Prostate gland (tissue), 2 donors: ENCODE measurements at places on chromosomes 11 and 22. TPM values are rescaled to one million over a fixed set of nuclear protein-coding genes. Genes with fewer than 3 reads are reported as not detected.

LAMTOR1 gene
- total RNA-seq: 230 TPM

- DNase-seq: no peak
These were observed 80.1 kb downstream of the DBX1 start for GRCh38 chr11:20080032-20080685.

DNA sequence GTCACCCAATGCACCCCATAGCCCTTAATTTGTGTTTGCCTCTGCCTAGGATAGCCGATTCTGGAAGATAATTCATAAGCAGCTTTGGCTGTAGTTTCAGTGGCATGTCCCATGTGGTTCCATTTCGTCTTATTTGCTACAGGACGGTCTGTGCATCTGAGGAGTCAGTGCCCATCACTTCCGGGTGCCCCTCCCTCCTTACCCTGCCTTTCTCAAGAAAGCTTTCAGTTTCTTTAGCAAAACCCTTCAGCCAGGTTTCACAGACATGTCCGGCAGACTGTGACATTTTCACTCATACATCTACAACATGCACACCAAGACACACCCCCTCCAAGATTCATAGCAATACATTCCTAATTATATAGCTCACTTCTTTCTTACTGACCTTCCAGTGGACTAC is 14.3 kb downstream of the TP53AIP1 start:
- DNase-seq: no peak

MAPK8IP2 gene
- total RNA-seq: 5.1 TPM

ROBO3 gene
- total RNA-seq: 18.0 TPM

- no peak for DNase-seq
These were observed 12.0 kb downstream of the CCND1 start for GRCh38 chr11:69652999-69653398.

GAL gene
- total RNA-seq: 1.1 TPM

DNA sequence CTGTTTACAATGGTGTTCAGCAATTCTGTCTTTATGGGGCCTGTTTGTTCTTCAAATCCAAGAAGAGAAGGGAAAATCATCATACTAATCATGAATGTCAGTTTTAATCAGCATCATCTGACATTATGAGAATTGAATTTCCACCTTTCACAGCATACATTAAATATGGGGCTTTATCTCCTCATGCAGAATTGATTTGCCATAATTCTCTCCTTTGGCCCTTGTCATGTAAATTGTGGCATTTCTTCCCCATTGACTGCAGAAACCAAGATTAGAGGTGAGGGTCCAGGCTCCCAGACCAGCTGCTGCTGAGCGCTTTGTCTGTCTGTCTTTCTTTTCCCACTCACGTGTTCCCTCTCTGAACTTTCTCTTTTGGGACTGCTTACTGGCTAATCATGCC is 232.1 kb upstream of the NAV2 start:
- no peak for DNase-seq

OR10A2 gene
- total RNA-seq: not detected

DNA sequence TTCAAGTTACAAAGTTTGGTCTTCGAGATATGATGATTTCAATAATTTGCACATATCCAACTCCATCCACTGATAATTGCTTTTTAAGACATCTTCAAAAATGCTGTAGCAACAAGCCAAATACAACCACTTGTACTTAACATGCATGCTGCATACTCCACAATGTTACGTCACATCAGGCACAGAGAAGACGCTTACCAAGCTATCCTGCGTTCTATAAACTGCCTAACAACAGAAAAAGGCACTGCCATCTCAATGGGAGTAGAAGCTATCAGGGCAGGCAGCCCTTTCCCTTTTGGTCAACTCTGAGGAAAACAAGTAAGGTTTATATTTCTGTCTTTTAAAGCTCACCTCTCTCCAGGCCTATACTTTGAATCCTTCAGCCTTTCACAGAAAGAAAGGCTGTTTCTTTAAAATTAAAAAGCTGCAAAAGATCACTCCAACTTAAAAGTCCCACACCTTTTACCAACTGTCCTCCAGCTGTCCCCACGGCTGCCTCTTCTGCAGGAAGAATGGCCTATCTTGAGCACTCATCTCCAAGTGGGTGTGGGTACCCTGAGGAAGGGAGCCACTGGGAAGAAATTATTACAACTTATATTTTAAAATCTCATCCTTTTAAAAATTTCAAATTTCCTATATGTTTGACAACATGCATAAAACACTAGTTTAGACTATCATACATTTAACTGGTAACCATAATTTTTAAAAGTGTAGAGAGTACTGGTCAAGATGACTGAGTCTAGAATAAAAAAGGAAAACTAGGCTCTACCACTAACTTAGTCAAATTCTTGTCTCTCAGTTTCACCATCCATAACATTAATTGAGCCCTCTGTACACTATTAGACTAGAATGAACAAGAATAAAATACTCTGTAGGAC is 14.5 kb downstream of the PHF21A start:
- DNase-seq: no peak

DNA sequence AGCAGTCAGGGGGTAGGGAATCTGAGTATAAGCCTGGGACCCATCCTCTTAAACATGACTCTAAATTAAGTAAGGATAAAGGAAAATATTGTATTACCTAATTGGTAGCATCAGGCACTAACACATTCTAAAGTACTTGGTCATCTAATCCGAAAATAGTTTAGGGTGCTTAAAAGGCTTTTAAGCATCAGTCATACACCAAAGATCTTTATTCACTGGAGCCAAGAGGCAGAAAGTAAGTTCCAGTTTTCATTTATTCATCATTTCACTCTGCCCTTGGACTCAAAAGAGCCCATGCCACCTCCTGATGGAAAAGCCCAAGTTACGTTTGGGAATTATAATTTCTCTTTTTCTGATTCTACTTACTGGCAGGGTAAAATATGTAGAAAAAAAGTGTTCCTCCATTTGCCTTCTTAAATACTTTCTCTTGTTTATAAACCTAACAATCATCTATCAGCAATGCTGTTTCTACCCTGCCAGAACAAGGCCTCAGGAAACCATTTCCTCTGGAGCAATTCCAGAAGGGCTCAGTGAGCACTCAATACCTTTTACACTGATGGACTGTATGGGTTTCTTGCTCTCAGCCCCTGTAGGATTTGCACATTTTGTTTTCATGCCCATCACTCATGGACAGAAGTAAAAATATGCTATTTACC is 120.1 kb upstream of the SLC5A12 start:
- no peak for DNase-seq

- DNase-seq: no peak
These were observed 22.9 kb downstream of the POLD3 start for GRCh38 chr11:74615311-74615710.

- DNase-seq: no peak
These were observed 88.1 kb downstream of the MN1 start for GRCh38 chr22:27713461-27713860.

TECTA gene
- total RNA-seq: 0.41 TPM

GRCh38 chr11:88779577-88779976 is 286.2 kb downstream of the GRM5 start:
- no peak for DNase-seq

GRCh38 chr11:28619846-28620540 is 511.8 kb downstream of the METTL15 start:
- no peak for DNase-seq

DNA sequence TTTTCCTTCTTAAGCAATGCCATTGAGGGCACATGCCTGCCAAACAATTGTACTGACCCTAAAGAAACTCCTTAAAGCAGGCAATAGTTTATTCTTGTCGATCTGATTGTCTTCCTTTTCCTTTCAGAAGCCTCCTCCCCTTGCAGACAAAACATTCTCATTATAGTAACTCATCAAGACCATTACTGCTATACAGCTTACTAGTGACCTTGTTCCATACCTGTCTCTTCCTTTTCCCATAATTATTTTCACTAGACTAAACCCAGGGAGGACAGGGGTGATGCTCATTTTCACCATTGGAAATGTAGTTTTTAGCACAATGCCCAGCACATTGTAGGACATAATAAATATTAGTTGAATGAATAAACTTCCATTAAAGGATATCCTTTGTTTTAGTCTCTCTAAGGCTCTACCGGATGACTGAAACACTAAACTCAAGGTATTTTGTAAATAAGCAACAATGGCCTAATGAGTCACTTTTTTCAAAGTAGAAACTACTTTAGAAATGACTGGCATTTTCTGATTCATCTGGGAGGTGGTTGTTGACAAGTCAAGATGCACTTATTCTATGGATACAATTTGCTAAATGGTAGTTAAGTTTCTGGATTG is 9.3 kb upstream of the MSANTD4 start:
- DNase-seq: no peak

DNA sequence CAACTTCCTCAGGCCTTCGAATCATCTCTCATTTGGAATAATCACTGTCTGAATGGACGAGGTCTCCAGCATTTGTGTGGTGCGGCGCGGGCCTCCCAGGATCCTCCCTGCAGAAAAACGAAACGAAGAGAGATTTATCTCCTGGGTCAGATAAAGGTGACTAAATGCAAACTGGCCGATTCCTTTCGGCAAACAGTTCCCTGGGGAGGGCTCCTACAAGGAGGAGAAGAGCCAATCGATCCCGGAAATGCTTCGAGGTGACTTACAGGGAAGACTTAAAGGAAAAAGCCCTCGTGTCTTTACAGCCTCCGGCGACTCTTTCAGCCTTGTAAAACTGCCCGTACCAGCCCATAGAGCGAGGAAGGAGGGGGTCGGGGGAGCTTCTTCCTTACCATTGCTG is 126.5 kb downstream of the MIAT start:
- no peak for DNase-seq

CCDC86 gene
- total RNA-seq: 56.7 TPM
